NCI-H1930 (cell line): ENCODE measurements at places on chromosomes 3 and 15.

- DNase-seq, result no peak
Measured at GRCh38 chr3:184240384-184241140, 8.2 kb downstream of the ALG3 start.

DNA sequence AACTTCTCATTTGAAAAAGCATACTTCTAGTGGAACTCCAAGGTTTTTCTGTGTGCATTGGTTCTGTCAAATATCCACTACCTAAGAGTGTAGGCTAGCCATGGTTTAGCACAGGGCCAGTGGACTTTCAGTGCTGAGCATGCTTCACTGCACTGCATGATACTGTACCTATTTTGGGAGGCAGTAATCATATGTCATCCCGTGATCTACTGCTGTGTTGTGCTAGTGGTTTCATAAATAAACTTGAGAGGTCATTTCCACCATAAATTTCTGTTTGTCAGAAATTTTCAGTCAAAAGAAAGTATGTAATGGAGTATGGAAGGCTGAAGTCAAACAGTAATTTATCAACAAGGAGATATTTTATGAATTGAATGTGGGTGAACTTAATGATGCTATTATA lies 203.6 kb downstream of the ROBO1 start:
- no peak for DNase-seq

GRCh38 chr15:34011481-34011880 lies 27.5 kb downstream of the AVEN start:
- DNase-seq, result no peak

GRCh38 chr15:85681386-85681785 lies 113.3 kb downstream of the KLHL25 start:
- DNase-seq, result no peak

DNA sequence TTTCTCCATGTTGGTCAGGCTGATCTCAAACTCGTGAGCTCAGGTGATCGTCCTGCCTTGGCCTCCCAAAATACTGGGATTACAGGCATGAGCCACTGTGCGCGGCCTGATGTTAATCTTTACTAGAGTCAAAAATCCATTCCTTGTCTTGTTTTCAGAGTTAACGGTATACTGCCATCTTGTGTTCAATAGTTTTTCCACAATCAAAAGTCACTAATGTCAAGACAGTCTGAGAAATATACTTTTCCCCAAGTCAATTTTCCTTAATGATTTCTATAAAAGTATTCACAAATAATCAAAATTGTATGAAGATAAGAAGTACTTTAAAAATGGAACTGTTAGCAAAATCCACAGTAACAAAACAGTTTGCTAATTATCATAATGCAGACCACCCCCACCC lies 8.5 kb downstream of the CRBN start:
- no peak for DNase-seq
